ENCODE measurements at places on chromosomes 2 and 18. TPM values are rescaled to one million over a fixed set of nuclear protein-coding genes. Genes with fewer than 3 reads are reported as not detected.
A peak's percentile ranks its signal among the peaks of the same experiment; 100 is the strongest.

Gene SLC11A1
- 9.4 TPM for total RNA-seq

DNA sequence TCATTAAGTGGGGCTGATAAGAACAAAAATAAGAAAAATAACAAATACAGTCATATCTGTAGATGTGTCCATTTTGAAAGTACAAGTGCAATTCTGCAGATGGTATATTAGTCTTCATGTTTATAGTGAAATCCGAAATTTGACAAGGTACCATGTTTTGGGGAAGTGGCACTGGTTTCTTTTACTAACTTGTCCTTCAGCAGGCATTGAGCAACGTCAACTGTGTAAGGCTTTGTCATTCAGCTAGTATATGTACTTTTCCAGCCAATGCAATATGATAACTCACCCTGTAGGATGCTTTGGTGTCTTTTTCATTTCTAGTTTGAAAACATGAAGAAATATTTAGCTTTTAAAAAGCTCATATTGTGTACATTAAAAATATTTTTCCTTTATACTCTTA, 139.9 kb downstream of the MCFD2 start:
- H3K27me3 ChIP-seq, result no peaks in the 10 kb centered on the region
- no peak for DNase-seq
- H3K36me3 ChIP-seq, result no peaks in the 10 kb centered on the region
- no peak overlapping the region for H3K27ac ChIP-seq
- peaks cover under 1% of the 10 kb centered on the region for H3K4me1 ChIP-seq
- H3K4me3 ChIP-seq, result no peak overlapping the region

DNA sequence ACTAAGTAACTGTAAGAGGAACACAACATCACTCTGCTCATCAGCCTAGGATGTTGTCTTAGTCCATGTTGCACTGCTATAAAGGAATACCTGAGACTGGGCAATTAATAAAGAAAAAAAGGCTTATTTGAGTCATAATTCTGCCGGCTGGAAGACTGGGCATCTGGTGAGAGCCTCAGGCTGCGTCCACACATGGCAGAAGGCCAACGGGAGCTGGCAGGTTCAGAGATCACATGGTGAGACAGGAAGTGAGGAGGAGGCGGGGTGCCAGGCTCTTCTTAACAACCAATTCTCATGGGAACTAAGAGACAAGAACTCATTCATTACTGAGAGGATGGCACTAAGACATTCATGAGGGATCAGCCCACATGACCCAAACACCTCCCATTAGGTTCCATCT, 46.8 kb downstream of the EPG5 start:
- H3K27ac ChIP-seq, result no peak overlapping the region
- peak; percentile 91 for DNase-seq
- H3K4me1 ChIP-seq, result no peaks in the 10 kb centered on the region
- no peak overlapping the region for H3K4me3 ChIP-seq

- no peaks in the 10 kb centered on the region for H3K36me3 ChIP-seq
- DNase-seq, result no peak
- no peaks in the 10 kb centered on the region for H3K4me1 ChIP-seq
- no peak overlapping the region for H3K27ac ChIP-seq
Observed at GRCh38 chr18:60413944-60414547, 41.5 kb upstream of the MC4R start.

- no peaks in the 10 kb centered on the region for H3K36me3 ChIP-seq
- H3K27ac ChIP-seq, result no peak overlapping the region
- no peak overlapping the region for H3K4me3 ChIP-seq
- no peaks in the 10 kb centered on the region for H3K27me3 ChIP-seq
- H3K4me1 ChIP-seq, result no peaks in the 10 kb centered on the region
- DNase-seq, result no peak
Observed at GRCh38 chr2:45942237-45942738, 290.8 kb downstream of the PRKCE start.

Gene GBX2
- not detected for total RNA-seq

- no peaks in the 10 kb centered on the region for H3K27me3 ChIP-seq
- H3K27ac ChIP-seq, result no peak overlapping the region
- H3K36me3 ChIP-seq, result no peaks in the 10 kb centered on the region
- no peaks in the 10 kb centered on the region for H3K4me1 ChIP-seq
- no peak overlapping the region for H3K4me3 ChIP-seq
- no peak for DNase-seq
Observed at GRCh38 chr18:26210147-26210546, 16.1 kb upstream of the TAF4B start.

Gene MARCHF4
- total RNA-seq, result not detected

- no peak overlapping the region for H3K4me3 ChIP-seq
- no peaks in the 10 kb centered on the region for H3K4me1 ChIP-seq
- H3K27me3 ChIP-seq, result no peaks in the 10 kb centered on the region
- H3K27ac ChIP-seq, result peak overlapping the region; percentile 57
- no peak for DNase-seq
Observed at GRCh38 chr2:12819721-12820120, 103.0 kb downstream of the TRIB2 start.

DNA sequence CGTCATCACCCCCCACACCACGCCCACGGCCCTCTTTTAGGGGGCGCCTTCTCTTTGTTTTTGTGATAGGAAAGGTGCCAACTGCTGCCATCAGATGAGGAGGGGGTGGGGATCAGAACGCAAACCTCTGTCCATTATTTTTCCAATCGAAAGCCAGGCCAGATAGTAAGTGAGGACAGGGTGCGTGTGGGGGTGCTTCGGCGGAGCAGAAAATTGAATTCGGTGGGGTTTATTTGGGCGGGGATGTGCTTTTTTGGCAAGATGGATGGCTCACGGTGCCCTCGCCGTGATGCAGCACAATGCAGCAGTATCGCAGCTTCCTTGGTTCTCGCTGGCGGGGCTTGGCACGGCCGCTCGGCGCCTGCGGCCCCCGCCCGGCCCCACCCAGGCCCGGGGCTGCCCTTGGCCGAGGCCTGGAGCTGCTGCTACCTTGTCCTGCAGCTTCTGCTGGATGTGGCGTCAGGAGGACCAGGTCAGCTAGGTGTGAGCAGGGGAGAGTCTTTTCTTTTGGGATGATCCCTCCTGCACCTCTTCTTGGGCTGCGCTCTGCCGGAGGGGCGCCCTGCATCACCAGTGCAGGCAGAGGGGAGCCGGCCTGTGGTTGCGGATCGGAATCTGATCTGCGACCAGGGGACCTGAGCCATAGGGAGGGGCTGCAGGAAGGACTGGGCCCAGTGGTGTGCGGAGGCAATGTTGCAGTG, 1.3 kb downstream of the SPTBN1 start:
- H3K4me1 ChIP-seq, result no peaks in the 10 kb centered on the region
- H3K27ac ChIP-seq, result peak overlapping the region; percentile 85
- no peaks in the 10 kb centered on the region for H3K27me3 ChIP-seq
- H3K36me3 ChIP-seq, result no peaks in the 10 kb centered on the region

- H3K27me3 ChIP-seq, result no peaks in the 10 kb centered on the region
- no peak overlapping the region for H3K4me3 ChIP-seq
- no peaks in the 10 kb centered on the region for H3K36me3 ChIP-seq
- no peak overlapping the region for H3K27ac ChIP-seq
- peaks cover 10% of the 10 kb centered on the region for H3K4me1 ChIP-seq
Observed at GRCh38 chr18:841647-842370, 29.8 kb upstream of the YES1 start.

Gene CRYBA2
- not detected for total RNA-seq
